ENCODE measurements at places on chromosomes 16 and 17.
A peak's percentile ranks its signal among the peaks of the same experiment; 100 is the strongest.

DNA sequence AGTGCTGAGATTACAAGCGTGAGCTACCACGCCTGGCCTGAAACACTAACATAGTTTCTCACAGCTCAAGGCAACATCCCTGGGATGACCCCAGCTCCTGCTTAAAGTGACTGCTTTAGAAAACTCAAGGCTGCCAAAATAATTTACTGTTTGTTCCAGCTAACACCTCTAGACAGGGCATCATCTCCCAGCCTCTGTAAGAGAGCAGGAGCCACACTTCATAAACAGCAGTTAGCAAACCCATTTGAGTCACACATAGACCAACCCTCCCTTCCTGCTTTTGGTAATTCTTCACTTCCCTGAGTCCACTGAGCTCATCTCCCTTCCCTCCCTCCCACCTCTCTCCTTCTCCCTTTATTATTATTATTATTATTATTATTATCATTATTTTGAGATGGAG is 201.3 kb downstream of the XYLT1 start:
- no peak for DNase-seq

DNA sequence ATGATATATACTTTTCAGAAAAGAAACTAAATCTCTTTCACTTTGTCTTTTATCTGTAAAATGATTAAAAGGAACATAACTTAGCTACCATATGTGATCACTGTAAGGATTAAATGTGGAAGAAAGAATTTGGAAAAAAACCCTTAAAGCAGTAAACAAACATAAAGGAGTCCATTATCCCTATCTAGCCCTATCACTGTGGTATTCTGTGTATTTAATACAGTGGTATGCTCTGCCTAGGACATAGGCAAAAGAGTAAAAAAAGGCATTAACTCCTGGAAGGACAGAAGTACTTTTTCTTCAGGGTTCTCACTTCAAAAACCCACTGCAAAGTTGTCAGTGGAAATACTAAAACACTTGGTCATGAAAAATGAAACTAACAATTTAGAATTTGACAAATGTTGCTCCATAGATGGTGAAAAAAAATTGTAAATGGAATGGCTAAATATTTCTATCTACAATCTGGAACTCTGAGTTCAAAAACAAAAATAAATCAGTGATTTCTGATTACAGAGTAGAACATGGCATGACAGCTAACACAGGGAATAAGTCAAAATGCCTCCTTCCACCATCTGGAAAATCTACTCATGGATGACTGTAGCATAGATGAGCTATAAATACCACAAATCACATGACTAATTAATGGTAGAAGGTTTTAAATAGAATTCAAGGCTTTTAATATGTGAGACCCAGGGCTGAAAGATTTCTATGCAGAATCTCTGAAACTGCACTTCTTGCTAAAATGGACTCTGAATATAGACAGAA is 140.1 kb downstream of the ITFG1 start:
- no peak for DNase-seq

DNA sequence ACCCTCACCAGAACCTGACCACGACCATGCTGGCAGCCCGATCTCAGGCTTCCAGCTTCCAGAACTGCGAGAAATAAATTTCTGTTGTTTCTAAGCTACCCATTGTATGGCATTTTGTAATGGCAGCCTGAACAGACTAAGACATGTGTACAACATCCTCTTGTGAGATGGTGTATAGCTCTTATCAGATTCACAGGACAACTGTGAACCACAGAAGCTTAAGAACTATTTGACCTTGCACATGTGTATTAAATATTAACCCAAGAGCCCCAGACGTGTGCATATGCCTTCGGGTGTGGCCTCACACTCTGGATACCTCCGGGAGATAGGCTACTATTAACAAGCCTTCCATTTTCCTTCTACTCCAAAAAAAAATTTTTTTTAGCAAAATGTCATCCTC is 248.9 kb downstream of the SLC39A11 start:
- no peak for DNase-seq

DNA sequence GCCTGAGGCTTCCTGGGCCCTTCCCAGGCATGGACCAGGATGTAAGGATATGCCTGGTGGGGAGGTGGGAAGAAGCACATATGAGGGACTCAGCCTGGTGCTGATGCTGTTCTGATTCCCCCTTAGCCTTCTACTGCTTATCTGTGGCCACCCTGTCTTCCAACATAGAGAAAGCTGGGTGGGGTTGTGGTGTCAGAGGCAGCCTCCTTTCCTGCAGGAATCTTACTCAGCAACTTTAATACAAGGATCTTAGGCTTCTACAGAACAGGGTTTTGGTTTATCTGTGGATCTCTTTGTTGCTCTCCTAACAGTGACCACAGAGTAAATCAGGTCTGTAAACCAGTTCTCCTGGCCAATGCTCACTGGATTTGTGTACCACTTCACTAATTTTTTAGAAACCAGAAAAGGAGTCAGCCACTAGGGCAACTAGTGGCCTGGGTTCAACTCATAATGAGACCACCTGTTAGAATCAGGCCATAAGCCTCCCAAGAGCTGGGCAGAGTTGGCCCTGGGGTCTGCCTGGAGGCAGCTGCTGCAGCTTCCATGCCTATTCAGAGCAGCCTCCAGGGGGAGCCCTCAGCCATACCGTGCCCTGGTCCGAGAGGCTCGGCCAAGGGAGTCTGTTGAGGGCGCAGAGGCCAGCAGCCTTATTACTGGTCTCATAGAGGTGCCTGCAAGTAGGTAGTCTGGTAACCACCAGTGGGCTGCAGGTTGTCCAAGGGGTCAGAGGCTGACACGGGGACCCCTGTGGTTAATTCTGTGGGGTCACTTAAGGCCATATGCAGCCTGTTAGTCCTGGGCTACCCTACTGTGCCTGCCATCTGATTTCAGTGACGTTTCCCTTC is 7.1 kb downstream of the HAS3 start:
- DNase-seq, result no peak

DNA sequence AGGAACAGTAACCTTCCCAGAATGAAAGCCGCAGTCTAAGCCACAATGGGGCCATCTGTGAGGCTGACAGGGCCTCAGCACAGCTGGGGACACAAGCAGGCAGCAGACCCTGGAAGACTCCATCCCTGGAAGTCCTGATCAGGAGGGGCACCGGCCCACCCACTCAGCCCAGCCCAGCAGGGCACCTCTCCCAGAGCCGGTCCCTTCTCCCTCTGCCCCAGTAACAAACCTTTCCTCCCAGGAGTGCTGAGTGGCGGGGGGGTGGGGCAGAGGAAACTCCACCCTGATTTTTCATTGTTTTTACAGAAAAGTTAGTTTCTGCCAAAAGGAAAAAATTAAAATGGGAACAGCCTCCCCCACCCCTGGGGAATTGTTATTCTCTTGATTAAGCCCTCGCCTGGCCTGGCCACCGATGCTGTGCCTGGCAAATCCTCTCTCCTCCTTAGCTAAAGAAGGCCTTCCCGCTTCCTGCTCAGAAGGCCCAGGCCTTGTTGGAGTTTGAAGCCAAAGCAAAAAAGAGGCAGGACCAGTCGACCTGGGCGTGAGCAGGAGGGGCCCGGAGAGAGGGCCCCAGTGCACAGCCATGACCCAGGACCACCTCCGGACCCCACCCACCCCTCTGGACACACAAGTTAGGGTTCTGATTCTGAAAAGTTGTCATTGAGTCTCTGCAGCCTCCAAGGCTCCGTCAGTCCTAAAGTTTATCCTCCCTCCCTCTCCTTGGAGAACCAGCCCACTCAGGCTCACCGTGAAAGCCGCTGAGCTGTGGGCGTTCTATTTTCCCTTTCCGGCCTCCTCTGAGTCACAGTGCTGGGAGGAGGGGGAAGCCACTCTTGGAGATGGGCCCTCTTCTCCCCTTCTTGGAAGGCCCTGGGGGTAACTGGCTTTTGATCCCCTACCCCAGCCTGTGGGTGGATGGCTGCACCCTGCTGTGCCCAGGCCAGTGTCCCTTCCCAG is 128.4 kb upstream of the TNRC6C start:
- peak; percentile 83 for DNase-seq

DNA sequence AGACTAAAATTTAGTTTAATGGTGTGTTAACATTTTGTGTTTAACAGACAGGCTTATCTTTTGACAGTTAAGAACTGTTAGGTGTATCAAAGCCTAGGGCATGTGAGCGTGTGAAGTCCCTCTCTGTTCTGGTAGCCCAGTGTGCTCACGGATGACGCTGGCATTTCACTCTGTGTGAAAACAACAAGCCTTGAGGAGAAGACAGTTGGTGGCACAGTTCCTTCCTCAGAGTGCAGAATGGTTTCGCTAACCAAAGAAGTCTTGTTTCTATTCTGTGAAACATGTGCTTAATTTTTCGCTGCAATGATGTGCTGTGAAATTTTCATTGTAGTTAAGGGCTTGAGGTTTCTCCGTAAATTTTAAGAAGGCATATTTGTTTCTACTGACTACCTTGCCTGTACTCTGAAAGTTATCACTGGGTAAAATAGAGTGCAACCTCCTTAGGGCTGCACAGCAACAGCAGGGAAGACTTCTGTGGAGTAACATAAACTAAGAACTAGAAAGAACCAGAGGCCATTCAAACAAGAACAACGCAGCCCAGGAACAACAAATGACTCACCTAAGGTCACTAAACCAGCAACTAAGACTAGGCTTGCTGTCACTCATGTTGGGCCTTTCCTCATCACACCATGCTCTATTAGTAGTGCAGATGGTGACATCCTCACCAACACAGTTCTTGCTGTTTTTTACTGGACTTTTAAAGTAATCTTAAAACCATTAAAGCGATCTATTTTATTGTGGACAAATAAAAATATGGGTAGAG is 33.4 kb downstream of the BRD7 start:
- DNase-seq, result no peak

- no peak for DNase-seq
These were observed 36.4 kb downstream of the PSME3IP1 start for GRCh38 chr16:57149391-57149790.

- no peak for DNase-seq
These were observed 33.7 kb downstream of the WDR59 start for GRCh38 chr16:74951206-74951605.

DNA sequence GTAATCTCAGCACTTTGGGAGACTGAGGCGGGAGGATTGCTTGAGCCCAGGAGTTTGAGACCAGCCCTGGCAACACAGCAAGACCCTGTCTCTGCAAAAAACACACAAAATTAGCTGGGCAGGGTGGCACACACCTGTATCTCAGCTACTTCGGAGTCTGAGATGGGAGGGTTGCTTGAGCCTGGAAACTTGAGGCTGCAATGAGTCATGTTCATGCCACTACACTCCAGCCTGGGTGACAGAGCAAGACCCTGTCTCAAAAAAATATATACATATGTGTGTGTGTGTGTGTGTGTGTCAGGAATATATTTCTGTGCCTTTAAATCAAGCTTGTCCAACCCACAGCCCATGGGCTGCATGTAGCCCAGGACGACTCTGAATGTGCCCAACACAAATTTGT is 55.2 kb downstream of the CRISPLD2 start:
- no peak for DNase-seq

- DNase-seq, result peak; percentile 92
These were observed 12.9 kb downstream of the ZNRF1 start for GRCh38 chr16:75011634-75012307.

DNA sequence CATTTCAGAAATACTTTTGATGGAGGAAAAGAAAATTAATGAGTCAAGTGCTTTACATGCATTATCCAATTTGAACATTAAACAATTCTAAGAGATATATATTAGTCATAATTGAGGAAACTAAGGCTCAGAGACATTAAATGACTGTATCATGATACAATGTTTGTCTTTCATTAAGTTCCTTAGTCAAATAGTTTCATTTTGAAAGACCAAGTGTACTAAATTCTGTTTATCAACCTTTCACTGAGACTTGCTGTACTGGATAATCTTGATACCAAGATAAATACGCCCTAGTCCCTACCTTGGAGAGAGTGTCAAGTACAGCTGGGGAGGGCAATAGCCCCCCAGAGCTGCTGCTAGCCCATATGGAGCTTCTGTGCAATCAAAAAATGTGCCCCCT is 24.2 kb downstream of the TOM1L2 start:
- no peak for DNase-seq

GRCh38 chr16:75343286-75343685 is 90.0 kb downstream of the CFDP1 start:
- no peak for DNase-seq

GRCh38 chr16:83734136-83734535 is 73.6 kb upstream of the HSBP1 start:
- DNase-seq, result no peak

DNA sequence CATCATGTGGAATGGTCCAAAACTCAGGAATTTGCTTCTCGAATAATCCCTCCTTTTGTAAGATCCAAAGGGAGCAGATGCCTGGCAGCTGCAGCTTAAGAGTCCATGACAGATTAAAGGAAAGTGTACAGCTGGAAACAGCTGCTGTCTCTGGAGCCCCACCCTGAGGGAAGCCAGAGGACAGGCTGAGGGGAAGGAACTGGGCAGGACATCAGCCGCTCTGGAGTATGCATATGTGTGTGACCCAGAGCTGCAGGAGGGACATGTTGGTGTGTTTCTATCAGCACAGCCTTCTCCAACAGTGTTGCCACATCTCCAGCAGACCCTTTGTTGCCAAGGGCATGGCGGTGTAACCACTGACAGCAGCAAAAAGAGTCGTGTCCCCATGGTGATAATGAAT is 46.2 kb downstream of the CYB561 start:
- peak; percentile 19 for DNase-seq

GRCh38 chr16:25066426-25066746 is 45.2 kb upstream of the LCMT1 start:
- DNase-seq, result no peak

GRCh38 chr16:75433732-75434413 is 570 bp upstream of the CFDP1 start:
- DNase-seq, result peak; percentile 96

GRCh38 chr17:68686108-68686988 is 85.2 kb upstream of the FAM20A start:
- no peak for DNase-seq

GRCh38 chr16:66287926-66288325 is 78.6 kb upstream of the CDH5 start:
- no peak for DNase-seq

DNA sequence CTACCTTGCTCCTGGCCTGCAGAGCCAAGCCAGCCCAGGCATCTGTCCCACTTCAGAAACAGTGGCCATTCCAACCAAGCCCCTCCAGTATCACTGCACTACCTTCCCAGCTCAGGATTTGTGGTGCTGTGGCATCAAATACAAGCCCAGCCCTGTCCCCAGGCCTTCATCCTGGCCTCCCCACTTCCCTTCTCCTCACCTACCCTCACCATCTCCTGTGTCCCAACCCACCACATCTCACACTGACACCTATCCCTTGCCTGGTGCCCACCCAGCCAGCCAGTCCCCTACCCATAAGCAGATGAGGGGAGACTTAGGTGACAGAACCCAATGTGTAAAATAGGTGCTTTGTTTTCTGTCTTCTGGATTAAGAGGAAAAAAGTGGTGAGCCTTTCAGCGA is 66.0 kb upstream of the CDH5 start:
- no peak for DNase-seq

GRCh38 chr17:21104608-21105007 is 22.2 kb upstream of the DHRS7B start:
- DNase-seq, result no peak

Data from astrocyte of the spinal cord (primary cell).